ENCODE measurements at places on chromosomes 5 and 9.

DNA sequence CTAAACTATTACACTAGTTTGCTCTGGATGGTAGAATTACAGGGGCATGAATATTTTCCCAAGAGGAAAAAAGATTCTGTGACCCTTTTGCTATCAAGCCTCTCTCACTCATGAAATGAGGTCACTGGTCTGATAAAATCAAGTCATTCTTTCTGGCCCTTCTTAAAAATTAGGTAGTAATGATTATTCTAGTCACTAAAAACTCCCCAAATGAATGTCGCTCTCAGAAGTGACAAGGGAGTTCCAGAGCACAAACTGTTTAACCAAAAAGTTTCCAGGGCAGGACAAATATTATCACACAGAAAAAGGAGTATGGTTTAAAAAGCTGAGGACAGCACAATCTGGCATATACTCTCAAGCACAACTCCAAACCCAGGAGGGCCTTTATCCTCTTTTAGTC, 12.5 kb downstream of the ERMP1 start:
- DNase-seq, result no peak

DNA sequence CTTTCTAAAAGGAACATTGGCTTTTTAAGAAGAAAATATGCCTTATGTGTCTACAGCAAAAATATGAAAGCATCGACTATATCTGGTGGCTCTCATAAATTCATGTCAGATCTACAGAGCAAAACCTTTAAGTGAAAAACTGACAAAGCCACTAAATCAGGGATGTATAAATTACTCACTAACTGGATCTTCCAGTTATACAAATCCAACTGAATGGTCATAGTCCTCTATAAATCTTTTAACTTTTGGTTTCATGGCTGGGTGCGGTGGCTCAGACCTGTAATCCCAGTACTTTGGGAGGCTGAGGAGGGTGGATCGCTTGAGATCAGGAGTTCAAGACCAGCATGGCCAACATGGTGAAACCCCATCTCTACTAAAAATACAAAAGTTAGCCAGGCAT, 29.2 kb upstream of the GZMA start:
- no peak for DNase-seq

- no peak for DNase-seq
These were observed 297.3 kb upstream of the RIOK2 start for GRCh38 chr5:97480313-97480712.

GRCh38 chr5:132557478-132558172, 848 bp downstream of the RAD50 start:
- no peak for DNase-seq

GRCh38 chr5:132680780-132681475, 7.1 kb downstream of the IL4 start:
- no peak for DNase-seq

- DNase-seq, result no peak
These were observed 1.0 kb upstream of the RXRA start for GRCh38 chr9:134325096-134325812.

DNA sequence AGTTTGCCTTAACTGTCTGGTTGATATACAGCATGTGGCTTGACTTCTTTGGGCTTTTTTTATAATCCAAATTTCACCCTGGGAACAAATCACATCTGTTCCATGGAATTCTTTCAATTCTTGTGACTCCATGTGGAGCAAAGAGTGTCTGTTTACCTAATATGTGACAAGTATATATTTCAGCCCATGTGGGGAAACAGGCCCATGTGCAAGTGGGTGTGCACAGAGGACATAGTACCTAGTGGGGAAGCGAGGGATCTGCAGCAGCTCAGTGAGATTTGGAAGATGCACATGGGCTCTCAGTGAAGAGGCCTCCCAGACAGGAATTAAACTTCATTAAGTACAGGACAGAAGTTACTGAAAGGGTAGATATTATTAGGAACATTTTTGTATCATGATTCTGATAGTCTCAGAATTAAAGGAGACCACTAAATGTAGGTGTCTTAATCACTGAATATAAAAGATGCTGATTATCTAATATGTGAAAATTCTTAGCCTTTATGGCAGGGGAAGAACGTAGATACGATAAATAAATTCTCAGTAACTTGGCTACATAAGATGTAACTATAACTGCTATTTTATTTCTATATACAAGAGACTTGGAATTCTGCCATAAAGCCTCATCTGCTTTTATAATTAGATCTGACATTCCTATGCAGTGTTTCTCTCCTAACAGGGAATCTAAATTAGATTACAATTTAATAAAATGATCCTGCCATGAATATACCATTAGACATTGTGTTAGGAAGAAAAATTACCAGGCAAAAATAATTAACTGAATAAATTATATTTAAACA, 181.2 kb downstream of the SLC12A2 start:
- no peak for DNase-seq

- no peak for DNase-seq
These were observed 1573.4 kb downstream of the EFNA5 start for GRCh38 chr5:106097340-106097739.

GRCh38 chr5:162852134-162852533, 585.3 kb upstream of the CCNG1 start:
- no peak for DNase-seq

GRCh38 chr9:99180662-99181061, 41.1 kb downstream of the ALG2 start:
- DNase-seq, result no peak

- DNase-seq, result no peak
These were observed 972.8 kb downstream of the DTWD2 start for GRCh38 chr5:118015511-118015910.

GRCh38 chr9:93154293-93154903, 20.3 kb upstream of the NINJ1 start:
- DNase-seq, result no peak

DNA sequence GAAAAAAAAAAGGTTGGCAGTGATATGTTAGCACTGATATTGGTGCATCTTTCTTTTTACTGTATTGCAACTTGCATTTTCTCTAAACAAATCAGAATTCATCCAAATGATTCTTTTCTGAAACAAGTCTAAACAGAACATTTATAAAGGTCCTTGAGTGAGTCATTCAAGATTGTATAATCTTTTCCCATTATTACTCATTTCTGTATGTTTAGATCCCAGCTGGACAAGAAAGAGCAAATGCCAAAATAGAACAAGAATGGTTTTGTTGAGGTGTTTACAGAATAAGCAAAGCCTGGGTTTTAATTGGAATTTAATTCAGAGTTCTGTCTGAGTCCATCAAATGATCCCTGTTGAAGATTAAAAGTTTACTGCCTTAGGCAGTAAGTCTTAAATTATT, 112.3 kb downstream of the VCAN start:
- no peak for DNase-seq

DNA sequence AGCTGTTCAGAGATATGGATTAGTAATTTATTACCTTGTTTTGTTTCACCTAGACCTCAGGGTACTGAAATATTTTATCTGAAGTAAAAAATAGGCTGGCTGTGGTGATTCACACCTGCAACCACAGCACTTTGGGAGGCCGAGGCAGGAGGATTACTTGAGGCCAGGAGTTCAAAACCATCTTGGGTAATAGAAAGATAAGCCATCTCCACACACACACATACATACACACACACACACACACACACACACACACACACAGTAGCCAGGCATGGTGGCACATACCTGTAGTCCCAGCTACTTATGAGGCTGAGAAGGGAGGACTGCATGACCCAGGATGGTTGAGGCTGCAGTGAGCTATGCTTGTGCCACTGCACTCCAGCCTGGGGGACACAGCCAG, 3.7 kb downstream of the ANXA2R start:
- DNase-seq, result no peak

GRCh38 chr5:2465383-2465782, 286.1 kb downstream of the IRX2 start:
- DNase-seq, result no peak

DNA sequence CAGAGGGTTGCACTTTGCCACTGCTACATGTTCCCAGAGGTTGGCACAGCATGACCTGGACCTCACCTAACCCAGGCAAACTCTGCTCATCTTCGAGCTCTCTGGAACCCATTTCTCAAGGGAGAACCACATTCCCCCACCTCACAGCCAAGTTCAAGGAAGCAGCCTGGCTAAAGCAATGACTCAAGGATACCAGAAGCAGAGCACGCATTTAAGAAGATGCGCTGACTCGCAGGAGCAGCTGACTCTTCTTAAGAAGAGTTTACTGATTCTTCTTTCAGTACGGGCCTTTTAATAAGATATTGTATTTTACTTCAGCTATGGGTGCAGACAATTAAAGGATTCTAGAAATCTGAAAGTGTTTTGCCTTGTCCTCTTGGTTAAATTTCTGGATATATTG, 4.1 kb upstream of the SEMA5A start:
- DNase-seq, result no peak

Data from stimulated activated CD8-positive, alpha-beta memory T cell treated with anti-CD3 and anti-CD28 coated beads, Interleukin-2, amount 100 ng/mL, for 1 hour (primary cell).